PC-3 (cell line): ENCODE measurements at places on chromosomes 16 and 17.

DNA sequence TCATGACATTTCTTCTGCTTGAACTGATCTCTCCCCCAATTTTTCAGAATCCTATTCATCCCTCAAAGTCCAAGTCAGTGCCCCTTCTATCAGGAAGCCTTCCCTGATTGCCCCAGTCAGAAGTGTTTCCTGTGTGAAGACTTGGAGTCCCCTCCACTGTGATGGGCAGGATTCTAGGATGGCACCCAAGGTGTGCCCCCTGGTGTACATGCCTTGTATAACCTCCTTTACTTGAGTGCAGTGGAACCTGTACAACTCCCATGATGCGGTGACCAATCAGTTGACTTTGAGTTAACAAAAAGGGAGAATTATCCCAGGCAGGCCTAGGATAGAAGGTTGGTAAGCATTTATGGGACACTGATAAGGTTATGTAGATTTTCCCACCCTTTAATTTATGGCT is 23.4 kb downstream of the MYH13 start:
- H3K36me3 ChIP-seq, result no peaks in the 10 kb centered on the region
- no peak overlapping the region for H3K4me3 ChIP-seq
- no peaks in the 10 kb centered on the region; the same call in 1 of the 2 replicates for H3K27me3 ChIP-seq
- H3K27ac ChIP-seq, result no peak overlapping the region
- no peak for DNase-seq
- H3K4me1 ChIP-seq, result no peaks in the 10 kb centered on the region

GRCh38 chr17:79738643-79739042 is 7.9 kb downstream of the ENPP7 start:
- DNase-seq, result no peak
- H3K4me3 ChIP-seq, result no peak overlapping the region
- no peaks in the 10 kb centered on the region for H3K36me3 ChIP-seq
- no peaks in the 10 kb centered on the region for H3K27me3 ChIP-seq
- peaks cover 22% of the 10 kb centered on the region for H3K4me1 ChIP-seq

DNA sequence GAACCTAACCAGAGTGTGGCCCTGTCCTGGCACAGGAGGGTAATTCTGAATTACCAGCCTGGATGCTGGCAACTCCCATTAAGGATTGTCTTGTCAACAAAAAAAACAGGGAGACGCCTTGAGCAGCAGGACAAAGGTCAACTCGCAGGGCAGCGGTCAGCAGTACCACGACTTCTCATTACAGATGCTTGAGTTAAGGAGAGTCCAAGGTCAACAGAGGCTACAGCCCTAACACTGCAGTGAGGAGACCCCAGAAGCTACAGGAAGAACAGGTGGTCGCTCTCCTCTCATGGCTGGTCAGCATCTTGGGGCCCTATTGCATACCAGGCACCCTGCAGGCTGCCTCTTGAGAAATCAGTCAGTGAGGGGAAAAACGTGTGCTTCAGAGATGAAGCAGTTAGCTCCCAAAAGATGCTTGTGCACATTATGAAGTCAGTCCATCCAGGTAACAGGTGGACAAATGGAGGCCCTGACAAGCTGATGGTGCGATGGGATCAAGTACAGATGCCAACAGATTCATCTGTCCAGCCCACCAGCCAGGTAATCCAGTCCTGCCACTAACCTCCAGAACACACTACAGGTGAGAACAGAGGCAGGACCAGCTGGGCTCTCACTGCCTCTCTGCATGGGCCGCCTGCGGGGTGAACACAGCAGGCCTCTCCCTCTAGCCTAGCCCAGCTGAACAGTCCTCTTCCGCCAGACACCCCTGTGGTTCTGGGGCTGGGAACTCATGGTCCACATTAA is 4.2 kb downstream of the CSNK1D start:
- no peak overlapping the region for H3K4me3 ChIP-seq
- H3K36me3 ChIP-seq, result peaks cover 30% of the 10 kb centered on the region
- no peak overlapping the region for H3K27ac ChIP-seq
- peaks cover 62% of the 10 kb centered on the region for H3K4me1 ChIP-seq
- no peaks in the 10 kb centered on the region for H3K27me3 ChIP-seq

- no peak overlapping the region for H3K4me3 ChIP-seq
- peaks cover 32% of the 10 kb centered on the region for H3K4me1 ChIP-seq
- H3K27me3 ChIP-seq, result no peaks in the 10 kb centered on the region
- H3K27ac ChIP-seq, result peak overlapping the region; percentile 92
These were observed 46.6 kb downstream of the PECAM1 start for GRCh38 chr17:64343833-64344637.

- H3K4me1 ChIP-seq, result no peaks in the 10 kb centered on the region
- H3K27me3 ChIP-seq, result no peaks in the 10 kb centered on the region; the same call in 1 of the 2 replicates
- H3K27ac ChIP-seq, result no peak overlapping the region
- DNase-seq, result no peak
These were observed 16.7 kb upstream of the C16orf78 start for GRCh38 chr16:49356728-49357488.

GRCh38 chr16:85777583-85778310 is 21.6 kb downstream of the EMC8 start:
- H3K27me3 ChIP-seq, result no peaks in the 10 kb centered on the region
- H3K4me1 ChIP-seq, result peaks cover 29% of the 10 kb centered on the region
- H3K36me3 ChIP-seq, result peaks cover 9% of the 10 kb centered on the region; the same call in 1 of the 2 replicates
- DNase-seq, result peak; percentile 97
- H3K4me3 ChIP-seq, result peak overlapping the region; percentile 35; the same call in 1 of the 2 replicates

DNA sequence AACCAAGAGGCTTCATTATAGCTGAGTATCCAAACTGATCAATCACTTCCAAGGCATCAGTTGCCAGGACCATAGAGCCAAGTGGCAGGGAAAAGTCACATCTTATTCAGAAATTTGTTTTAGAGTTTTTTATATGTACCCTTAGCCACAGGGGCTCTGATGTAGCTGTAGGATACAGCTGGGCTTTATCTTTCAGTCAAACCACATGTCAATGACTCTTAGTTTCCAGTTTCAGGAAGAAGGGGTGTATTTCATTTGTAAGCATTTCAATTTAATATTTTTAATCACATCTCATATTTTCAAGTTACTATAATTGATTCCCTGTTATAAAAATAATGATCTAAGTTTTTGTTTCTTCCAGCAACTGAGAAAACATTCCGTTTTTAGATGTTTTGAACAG is 2.9 kb upstream of the FLCN start:
- no peak for DNase-seq
- no peaks in the 10 kb centered on the region for H3K36me3 ChIP-seq
- no peak overlapping the region for H3K4me3 ChIP-seq

DNA sequence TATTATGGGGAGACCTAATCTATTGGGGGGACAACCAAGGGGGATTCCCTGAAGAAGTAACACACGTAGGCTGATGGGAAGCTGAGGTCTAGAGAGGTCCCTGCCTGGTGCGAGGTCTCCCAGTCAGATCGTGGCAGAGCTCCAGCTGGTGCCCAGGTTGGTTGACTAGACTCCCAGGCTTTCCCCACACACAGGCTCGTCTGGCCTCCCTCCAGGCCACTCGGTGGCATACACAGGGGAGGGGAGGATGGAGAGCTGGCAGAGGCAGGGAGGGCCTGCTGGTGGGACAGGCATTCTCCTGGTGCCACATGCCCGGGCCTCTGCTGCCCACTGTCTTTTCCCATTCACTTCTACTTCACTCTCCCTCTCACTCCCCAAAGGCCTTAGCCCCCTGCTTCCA is 8.5 kb upstream of the SOCS3 start:
- no peaks in the 10 kb centered on the region for H3K36me3 ChIP-seq
- no peaks in the 10 kb centered on the region for H3K27me3 ChIP-seq
- no peaks in the 10 kb centered on the region for H3K4me1 ChIP-seq
- H3K27ac ChIP-seq, result no peak overlapping the region
